ENCODE measurements at places on chromosomes 13 and 19.

DNA sequence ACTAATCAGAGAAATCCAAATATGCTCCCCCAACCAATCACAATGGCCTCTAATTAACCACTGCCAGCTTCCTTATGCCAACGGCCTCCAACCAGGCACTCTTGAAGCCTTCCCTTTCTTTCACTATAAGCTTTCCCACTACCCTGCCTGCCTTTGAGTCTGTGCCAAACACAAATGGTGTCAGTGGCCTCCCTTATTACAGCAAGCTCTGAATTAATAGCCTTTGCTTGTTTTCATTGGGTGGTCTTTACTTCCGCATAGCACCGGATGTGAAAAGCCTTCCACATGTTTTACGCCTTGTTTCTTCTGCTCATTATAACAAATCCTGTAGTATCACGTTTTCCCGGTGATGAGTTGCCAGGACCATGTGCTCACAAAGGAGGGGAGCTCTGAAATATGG, 1.4 kb upstream of the EDDM13 start:
- no peak for DNase-seq

- no peak for DNase-seq
Measured at GRCh38 chr13:114147803-114148520, 15.5 kb upstream of the RASA3 start.

DNA sequence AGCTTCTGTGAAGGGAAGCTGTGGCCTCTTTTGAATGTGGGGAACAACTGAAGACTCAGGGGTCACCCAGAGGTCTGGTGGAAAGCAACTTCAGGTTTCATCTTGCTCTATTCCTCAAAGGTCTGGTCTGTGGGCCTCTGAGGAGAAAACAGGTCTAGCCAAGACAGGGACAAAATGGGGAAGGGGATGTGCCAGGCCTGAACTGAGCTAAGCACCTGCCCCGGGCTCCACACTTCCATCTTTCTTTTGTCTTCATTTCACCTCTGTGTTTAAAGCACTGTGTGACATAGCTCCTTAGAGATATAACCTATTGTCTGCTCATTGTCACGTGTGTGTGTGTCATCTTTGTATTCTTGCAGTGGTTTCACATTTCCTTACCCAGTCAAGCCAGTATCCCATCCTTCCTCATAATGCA, 19.9 kb upstream of the GDF15 start:
- no peak for DNase-seq

- no peak for DNase-seq
Measured at GRCh38 chr13:39864221-39864620, 208.8 kb downstream of the COG6 start.
